CD8-positive, alpha-beta memory T cell (primary cell): ENCODE measurements at places on chromosomes 3 and 15. TPM values are rescaled to one million over a fixed set of nuclear protein-coding genes. Genes with fewer than 3 reads are reported as not detected.

GRCh38 chr15:42707068-42707467 lies 29.9 kb downstream of the CDAN1 start:
- no peak for DNase-seq

ACTC1 gene
- not detected for total RNA-seq

PODXL2 gene
- total RNA-seq: 1.4 TPM

- DNase-seq: no peak
Observed at GRCh38 chr3:69568458-69568857, 170.8 kb upstream of the MITF start.

SLC9C1 gene
- total RNA-seq: not detected

- DNase-seq: no peak
Observed at GRCh38 chr15:30062881-30063280, 19.9 kb upstream of the GOLGA8J start.

DNA sequence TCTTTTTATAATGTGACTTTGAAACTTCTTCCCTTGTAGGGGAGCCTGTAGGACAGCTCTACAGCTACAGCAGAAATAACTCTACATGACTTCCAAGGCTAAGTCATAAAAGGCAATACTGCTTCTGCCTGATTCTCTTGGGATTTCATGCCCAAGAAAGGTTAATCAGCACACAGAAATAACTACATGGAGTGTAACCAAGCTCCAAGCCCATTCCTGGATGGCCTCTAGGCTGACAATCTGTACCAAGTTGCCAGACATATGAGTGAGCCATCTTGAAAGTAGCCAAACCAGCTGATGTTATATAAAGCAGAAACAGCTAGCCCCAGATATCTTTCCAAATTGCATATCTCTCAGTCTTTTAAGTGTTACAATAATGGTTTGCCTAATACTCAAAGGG lies 75.8 kb upstream of the OSTN start:
- DNase-seq: no peak

- DNase-seq: no peak
Observed at GRCh38 chr3:58052373-58053273, 44.4 kb downstream of the FLNB start.

GRCh38 chr3:11733914-11734313 lies 90.2 kb upstream of the VGLL4 start:
- no peak for DNase-seq

GRCh38 chr15:91853948-91854638 lies 585 bp downstream of the SLCO3A1 start:
- DNase-seq: peak; percentile 28
